ELR (cell line): ENCODE measurements at places on chromosomes 6 and 20.
A peak's percentile ranks its signal among the peaks of the same experiment; 100 is the strongest.

- DNase-seq = no peak
Observed at GRCh38 chr6:168837254-168838036, 396.5 kb downstream of the SMOC2 start.

GRCh38 chr20:6140947-6141346, 18.1 kb upstream of the FERMT1 start:
- DNase-seq = peak; percentile 20

DNA sequence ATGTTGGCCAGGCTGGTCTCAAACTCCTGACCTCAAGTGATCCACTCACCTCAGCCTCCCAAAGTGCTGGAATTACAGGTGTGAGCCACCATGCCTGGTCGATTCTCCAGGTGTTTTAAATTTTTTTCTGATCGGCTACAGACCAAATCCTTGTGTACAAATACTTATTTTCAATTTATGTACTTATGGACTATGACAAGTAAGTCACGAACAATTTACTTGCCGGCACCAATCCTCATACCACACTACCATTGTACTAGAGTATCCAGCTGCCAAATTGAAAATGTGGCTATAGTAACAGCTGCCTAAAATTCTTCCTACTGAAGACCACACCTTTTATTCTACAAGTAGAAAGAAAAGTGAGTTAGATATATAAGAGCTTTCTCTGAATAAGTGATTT, 26.9 kb downstream of the LIN28B start:
- no peak for DNase-seq

DNA sequence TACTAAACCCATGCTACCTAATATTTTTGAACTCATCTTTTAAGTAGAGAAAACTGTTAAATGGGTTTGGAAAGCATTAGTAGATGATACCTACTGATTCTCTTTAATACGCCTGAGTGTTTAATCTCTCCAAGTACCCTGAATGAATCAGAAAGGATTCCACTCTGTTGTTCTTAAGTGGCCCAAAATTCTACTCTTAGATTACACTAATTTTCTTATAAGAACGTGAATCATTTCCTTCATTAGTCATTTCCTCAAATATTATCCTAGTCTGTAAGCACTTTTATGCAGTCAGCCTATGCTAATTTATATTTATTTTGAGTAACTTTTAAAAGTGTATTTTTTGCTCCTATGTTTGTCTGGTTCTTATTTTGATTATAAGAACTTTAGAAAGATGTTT, 380.0 kb downstream of the BTBD9 start:
- DNase-seq = peak; percentile 93

DNA sequence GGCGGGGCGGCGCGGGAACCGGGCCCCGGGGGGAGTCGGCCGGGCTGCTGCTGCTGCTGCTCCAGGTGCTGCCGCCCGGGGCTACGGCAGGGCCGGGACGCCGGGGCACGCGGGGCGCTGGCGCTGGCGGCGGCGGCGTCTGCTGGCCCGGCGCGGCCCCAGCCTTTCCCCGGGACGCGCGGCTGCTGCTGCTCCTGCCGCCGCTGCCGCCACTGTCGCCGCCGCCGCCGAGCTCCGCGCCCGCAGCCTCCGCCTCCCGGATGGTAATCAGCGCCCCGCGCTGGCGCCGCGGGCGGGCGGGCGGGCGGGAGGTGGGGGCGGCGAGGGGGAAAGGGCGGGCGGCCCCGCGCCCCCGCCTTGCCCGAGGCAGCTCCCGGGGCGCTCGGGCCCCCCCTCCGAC, 306 bp downstream of the EBF4 start:
- DNase-seq = no peak

- no peak for DNase-seq
Observed at GRCh38 chr6:50850223-50851048, 31.8 kb downstream of the TFAP2B start.

- DNase-seq = peak; percentile 46
Observed at GRCh38 chr6:106383573-106383972, 23.1 kb downstream of the CRYBG1 start.

GRCh38 chr6:16434885-16435284, 196.5 kb downstream of the GMPR start:
- DNase-seq = no peak

- DNase-seq = no peak
Observed at GRCh38 chr6:33170176-33171015, 21.9 kb downstream of the COL11A2 start.

DNA sequence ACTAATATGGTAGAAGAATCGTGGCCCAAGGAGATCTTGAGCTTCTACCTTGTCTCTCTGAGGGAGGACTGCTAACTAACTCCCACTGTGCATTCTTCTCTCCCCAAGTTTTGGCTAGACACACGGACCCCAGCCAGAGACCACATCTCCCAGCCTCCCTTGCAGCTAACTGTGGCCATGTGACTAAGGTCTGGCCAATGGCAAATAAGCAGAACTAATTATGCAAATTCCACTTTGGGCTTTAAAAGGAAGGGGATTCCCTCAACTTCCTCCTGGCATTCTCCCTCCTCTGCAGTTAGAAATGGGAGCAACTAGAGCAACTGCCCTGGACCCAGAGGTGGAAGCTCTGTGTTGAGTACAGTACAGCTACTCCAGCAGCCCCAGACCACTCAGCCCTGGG, 15.4 kb downstream of the BPIFA2 start:
- DNase-seq = no peak

GRCh38 chr20:7207186-7207798, 439.8 kb downstream of the BMP2 start:
- no peak for DNase-seq

- peak; percentile 38 for DNase-seq
Observed at GRCh38 chr20:34998331-34998950, 42.8 kb downstream of the MYH7B start.

GRCh38 chr6:157280157-157280556, 43.2 kb downstream of the TMEM242 start:
- no peak for DNase-seq

DNA sequence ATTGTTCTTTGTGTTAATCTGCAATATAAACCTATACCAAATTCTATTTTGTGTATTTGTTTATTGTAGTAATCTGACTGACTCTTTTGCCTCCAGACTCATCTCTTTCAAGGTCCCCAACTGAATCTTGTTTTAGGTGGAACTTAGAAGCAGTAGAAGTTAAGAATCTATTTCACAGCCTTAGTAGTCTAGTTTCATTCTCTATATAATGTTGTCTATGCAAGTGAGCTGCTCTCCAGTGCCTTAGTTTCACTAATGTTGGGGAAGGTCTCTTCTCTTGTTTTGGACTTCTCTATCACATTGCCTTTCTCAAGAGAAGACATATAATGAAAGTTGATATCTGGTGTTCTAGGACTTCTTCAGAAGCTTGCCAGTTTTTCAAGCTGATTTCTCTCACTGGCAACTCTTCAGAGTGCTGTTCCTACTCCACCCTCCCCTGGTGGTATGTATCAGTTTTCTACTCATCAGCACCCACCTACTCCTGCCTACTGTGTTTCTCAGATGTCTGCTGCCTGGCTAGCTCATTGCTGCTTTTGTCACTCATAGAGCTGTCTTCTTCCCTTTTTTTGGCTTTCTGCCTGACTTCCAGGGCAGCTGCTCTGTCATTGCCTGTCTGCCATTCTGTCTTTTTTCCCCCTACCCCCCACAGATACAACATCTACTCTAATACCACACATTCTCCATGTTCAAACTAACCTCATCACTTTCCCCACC, 82.1 kb downstream of the PTPRA start:
- no peak for DNase-seq

- DNase-seq = no peak
Observed at GRCh38 chr20:62376112-62377063, 9.3 kb upstream of the LAMA5 start.

DNA sequence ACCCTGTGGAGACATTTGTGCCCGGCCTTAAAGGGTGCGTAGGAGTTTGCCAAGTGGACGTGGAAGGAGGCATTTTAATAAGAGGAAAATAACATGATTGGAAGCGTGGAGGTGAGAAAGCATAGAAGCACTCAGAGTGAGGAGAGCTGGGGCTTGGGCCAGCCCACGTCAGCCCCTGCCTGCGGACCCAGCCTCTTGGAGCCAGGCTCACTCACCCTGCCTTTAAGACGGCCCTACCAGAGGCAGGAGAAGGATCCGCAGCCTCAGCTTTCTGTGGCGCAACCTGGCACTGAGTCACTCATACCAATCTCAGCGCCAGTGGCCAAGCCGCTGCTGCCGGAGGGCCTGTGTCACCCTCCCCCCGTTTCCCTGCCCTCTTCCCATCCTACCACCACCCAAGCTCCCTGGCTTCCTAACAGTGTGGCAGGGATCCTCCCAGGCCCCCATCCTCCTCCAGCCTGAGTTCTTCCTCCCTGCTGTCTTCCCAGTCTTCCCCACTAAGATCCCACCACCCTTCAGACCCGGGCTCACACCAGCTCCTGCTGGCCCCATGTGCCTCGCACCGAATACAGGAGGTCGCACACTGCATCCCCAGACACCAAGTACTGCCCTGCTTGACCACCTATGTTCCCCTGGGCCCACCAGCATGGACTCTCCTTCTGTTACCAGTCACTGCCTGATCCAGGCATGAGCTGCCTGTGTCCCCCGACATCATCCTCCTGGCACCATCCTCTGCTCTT, 285.2 kb downstream of the UST start:
- DNase-seq = peak; percentile 96

DNA sequence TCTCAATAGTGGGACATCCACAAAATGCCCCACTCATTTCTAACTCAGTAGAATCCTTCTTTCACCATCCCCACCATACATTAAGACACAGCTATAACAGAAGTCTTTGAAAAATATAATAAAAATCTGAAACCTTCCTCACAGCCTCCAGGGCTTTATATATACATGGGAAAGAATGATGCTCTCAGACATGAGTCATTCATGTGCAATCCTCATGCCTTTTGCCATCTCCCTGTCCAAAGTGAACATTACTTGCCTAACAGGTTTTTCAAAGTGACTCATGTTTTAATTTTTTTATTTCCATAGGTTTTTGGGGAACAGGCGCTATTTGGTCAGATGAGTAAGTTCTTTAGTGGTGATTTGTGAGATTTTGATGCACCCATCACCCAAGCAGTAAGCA, 162.7 kb downstream of the RALGAPA2 start:
- peak; percentile 88 for DNase-seq

DNA sequence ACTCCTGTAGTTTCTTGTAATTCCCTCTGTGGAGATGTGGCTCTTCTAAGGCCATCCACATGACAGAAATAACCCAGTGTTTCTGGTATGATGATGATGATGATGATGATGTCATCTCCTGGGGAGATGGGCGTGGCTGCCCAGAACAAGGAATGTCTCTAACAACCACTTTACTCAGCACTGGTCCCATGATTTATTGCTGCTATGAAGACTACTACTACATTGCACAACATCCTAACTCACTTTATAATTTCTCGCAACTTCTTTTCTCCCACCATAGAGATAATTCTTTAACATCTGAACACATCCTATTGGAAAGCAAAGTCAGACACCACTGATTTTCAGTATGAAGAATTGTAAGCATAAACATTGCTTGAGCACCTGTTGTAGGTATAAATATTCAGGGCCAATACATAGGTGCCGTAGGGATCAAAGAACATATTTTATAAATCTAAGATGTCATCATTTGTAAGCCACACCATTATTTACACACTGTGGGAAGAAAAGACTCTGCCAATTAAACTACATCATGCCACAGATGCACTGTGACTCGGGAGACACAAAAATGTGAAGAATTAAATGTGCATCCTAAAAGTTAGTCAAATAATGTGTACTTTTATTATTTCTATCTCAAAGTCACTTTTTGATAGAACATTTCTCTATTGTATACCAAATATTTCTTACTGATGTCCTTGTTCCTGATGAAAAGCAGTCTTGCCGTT, 6.4 kb downstream of the TPMT start:
- DNase-seq = peak; percentile 95

- no peak for DNase-seq
Observed at GRCh38 chr6:14035874-14036273, 81.7 kb upstream of the CD83 start.

GRCh38 chr6:131924881-131925474, 26.2 kb downstream of the CCN2 start:
- peak; percentile 74 for DNase-seq

GRCh38 chr6:87184762-87185250, 29.4 kb downstream of the ZNF292 start:
- DNase-seq = no peak

- DNase-seq = peak; percentile 36
Observed at GRCh38 chr20:35891375-35891774, 62.9 kb downstream of the SCAND1 start.

GRCh38 chr6:75170691-75171560, 34.9 kb downstream of the COL12A1 start:
- no peak for DNase-seq

DNA sequence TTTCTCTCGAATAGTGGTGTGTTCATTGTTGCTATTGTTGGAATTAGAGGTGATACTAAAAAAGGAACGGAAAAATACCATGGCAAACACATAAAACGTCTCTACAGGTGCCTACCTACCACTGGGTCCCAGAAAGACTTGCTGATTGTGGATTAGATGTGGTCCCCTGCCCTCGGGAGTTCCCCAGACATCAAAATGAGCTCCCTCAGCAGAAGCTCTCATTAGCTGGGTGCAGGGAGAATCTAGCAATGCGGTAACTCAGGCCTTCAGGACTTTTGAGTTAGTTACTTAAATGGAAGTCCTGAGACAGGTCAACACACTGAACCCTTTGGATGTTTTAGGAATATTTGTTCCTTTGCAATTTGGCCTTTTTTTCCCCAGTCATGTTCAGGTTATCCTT, 6.1 kb downstream of the IRF4 start:
- no peak for DNase-seq

DNA sequence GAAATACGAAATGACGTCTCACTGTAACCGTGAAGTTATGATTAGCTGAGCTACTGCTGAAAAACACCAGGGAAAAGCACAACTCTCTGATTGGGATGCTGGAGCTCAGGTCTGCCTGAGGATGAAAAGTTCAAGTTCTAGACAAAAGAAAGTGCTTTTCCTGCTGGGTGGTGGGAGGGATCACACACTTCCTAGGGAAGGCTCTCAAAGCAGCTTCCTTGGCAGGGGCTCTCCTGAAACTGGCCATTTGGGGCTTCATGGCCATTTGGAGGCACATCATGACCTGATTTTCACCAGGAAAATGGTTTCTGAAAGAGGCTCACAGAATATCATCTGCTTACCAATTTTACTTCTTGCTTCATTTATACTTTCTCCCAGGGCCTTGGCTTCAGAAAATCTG, 97.1 kb upstream of the KCNK16 start:
- DNase-seq = no peak

GRCh38 chr6:110828396-110828795, 13.1 kb upstream of the CDK19 start:
- DNase-seq = peak; percentile 58

GRCh38 chr20:9374072-9374471, 140.3 kb upstream of the LAMP5 start:
- no peak for DNase-seq

- peak; percentile 89 for DNase-seq
Observed at GRCh38 chr6:85449818-85450759, at the start of gene NT5E. TSS of gene NT5E (plus strand) at chr6:85450083. CDS start at chr6:85450140, 57 bp downstream.

- peak; percentile 56 for DNase-seq
Observed at GRCh38 chr6:117555882-117556498, 46.3 kb downstream of the GOPC start.
